ENCODE measurements at places on chromosomes 11 and 22. TPM values are rescaled to one million over a fixed set of nuclear protein-coding genes. Genes with fewer than 3 reads are reported as not detected.

DNA sequence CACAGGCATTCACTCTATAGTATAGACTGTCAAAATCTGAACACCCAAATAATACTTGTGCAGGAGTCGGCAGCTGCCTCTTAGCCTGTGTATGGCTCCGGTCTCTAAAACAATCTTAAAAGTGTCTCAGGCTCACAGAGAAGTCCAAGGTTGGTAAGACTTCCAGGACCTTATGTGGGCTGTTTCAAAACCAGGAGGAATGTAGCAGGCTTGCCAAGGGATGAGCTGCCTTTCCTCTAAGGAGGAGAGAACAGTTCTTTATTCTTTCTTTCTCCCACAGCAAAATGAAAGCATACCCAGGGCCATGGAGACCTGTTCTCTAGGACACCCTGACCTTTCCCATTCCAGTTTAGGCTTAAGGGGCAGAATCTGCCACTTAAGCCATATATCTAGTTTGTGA is 176.5 kb downstream of the TRPC6 start:
- DNase-seq = no peak

DNA sequence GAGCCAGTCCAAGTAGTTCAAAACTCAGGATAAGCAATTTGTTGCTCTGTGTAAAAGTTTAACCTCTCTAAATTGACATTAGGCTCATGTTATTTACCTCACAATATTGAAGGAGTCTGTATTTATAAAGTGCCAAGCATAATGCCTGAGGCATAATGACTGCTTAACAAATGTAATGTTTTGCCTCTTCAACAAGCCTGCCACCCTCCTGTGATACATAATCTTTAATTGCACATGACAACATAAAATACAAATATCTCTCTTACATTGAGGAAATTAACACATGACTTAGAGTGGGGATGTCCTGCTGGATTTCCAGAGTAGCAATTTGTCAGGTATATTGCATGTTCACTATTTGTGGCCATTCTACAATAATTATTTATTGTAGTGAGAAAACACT is 469.2 kb upstream of the ANO5 start:
- no peak for DNase-seq

DNA sequence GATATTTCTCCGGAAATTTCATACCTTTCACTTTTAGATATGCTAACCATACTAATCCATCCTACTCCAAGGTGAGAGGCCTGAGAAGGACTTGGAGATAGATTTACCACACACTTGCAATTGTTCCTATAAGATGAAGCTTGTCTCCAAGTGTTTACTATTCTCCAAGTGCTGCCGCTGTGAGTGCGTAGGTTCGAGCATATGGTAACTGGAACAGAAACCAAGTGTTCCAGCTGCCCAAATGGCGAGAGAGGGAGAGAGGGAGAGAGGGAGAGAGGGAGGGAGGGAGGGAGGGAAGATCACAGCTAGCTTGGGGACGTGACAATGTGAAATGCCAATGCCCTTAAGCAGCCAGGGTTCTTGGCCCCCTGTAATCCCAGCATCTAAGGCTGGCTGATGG is 21.5 kb downstream of the ASCC2 start:
- DNase-seq = no peak

DNA sequence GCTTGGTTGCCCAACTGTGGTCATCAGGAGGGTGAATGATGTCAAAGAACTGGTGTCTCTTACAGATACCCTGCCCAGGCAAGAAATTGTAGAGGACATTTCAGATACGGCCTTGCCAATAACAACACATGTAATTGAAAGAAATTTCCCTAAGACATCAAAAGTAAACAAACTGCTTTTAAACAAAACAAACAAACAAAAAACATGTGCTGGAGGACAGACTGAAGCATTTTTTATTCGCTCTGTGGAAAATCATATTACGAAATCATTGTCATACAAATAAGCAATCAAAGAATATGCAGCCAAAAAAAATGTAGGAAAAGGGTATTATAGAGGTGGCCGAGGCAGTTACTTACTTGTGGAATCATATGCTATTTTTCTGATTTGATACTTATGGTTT is 52.1 kb upstream of the MYEOV start:
- no peak for DNase-seq

DNA sequence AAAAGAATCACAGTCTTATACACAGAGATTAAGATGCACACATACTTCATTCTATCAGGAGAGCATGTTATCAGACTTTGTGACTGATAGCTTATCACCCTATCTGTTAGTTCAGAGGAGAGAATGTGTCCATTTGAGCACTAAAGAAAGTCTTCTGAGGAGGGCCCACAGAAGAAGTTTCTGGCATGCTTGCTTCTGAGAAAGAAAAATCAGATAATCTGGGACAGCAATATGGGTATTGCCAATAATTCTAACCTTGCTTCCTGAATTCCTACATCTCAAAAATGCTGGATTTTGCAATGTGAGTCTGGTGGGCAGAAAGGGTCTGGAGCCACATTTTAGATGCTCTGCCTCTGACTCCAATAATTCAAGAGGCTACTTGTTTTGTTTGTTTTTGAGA is 128.9 kb downstream of the RBFOX2 start:
- DNase-seq = no peak

GRCh38 chr11:32462011-32462690 is 26.8 kb upstream of the WT1 start:
- DNase-seq = no peak

- no peak for DNase-seq
Measured at GRCh38 chr11:83684071-83684470, 397.9 kb upstream of the CCDC90B start.

Gene PTPRCAP
- 10.0 TPM for total RNA-seq

Gene GNAZ
- 0.96 TPM for total RNA-seq

Gene ZNF280A
- total RNA-seq = not detected

Gene MUC15
- not detected for total RNA-seq

Gene ZNF70
- 3.7 TPM for total RNA-seq

All from mucosa of descending colon (tissue), 3 donors.